ENCODE measurements at places on chromosomes 5 and 9.

- DNase-seq: no peak
These were observed 8.4 kb downstream of the NIPAL4 start for GRCh38 chr5:157468293-157468965.

DNA sequence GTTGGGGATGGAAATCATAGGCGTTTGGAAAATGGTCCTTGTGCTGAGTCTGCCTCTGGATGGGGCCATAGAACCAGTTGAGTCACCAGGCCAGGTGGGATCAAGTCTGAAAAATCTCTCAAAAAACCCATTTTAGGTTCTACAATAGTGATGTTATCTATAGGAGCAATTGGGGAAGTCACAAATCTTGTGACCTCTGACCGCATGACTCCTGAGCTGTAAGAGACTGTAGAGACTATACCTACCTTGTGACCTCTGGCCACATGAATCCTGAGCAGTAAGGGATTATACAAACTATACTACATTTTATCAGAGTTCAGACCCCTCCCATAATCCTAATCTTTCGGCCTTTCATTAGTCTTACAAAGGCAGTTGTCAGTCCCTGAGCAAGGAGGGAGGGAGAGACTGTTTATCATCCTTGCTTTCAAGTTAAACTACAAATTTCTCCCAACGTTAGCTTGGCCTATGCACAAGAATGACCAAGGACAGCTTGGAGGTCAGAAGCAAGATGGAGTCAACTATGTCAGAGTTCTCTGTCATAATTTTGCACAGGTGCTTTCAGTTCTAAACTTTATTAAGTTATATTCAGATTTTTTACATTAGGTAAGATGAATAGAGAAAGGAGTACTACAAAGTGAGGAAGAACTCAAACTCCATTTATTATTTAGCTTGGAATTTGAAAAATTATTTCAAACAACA lies 11.5 kb upstream of the JMY start:
- no peak for DNase-seq

DNA sequence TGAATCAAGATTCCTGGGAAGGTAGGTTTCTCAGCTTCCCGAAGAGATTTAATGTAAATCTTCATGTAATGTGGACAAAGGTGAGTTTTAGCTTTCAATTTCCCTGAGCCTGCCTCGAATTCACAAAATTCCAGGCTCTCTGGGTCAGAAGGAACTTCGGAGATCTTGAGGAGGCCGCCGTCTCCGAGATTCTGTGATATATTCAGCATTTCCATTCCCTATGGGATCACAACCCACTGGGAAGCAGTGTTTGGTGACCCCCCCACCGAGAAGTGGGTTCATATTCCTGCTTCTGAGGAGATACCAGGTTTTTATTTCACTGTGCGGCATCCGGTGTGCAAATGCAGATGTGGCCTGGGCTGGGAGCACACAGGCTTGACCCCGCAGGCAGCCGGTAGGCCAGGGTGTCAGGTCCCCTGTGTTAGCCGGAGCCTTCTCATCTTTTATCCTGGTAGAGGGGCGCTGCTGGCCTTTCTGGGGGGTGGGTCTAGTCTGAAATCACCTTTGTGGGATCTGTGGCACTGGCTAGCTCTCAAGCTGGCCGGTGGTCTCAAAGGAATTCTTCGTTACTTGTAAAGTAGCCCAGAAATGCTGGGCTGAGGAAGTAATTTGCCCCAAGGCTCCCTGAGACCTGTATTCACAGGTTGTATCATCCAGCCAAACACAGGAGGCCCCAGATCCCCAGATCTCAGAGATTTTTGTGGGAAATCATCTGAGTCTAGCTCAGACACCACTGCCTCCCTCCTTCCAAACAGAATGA lies 1.4 kb downstream of the PLEKHG4B start:
- no peak for DNase-seq

GRCh38 chr9:116686135-116686534 lies 970 bp upstream of the TRIM32 start:
- no peak for DNase-seq

- no peak for DNase-seq
These were observed 62.0 kb upstream of the ASS1 start for GRCh38 chr9:130382636-130383349.

GRCh38 chr9:16031971-16032370 lies 479.1 kb downstream of the CCDC171 start:
- peak; percentile 42 for DNase-seq

DNA sequence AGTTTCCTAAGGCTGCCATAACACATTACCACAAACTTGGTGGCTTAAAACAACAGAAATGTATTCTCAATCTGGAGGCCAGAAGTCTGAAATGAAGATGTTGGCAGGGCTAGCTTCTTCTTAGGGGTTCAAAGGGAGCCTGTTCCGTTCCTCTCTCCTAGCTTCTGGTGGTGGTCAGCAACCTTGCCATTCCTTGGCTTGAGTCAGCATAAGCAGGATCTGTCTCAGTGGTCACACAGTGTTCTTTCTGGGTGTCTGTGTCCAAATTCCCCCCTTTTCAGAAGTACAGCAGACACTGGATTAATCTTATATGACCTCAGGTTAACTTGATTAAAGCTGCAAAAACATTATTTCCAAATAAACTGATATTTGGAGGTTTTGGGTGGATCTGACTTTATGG lies 2.1 kb upstream of the OSMR start:
- peak; percentile 54 for DNase-seq

GRCh38 chr5:105088102-105088501 lies 1525.5 kb upstream of the NUDT12 start:
- DNase-seq: no peak

DNA sequence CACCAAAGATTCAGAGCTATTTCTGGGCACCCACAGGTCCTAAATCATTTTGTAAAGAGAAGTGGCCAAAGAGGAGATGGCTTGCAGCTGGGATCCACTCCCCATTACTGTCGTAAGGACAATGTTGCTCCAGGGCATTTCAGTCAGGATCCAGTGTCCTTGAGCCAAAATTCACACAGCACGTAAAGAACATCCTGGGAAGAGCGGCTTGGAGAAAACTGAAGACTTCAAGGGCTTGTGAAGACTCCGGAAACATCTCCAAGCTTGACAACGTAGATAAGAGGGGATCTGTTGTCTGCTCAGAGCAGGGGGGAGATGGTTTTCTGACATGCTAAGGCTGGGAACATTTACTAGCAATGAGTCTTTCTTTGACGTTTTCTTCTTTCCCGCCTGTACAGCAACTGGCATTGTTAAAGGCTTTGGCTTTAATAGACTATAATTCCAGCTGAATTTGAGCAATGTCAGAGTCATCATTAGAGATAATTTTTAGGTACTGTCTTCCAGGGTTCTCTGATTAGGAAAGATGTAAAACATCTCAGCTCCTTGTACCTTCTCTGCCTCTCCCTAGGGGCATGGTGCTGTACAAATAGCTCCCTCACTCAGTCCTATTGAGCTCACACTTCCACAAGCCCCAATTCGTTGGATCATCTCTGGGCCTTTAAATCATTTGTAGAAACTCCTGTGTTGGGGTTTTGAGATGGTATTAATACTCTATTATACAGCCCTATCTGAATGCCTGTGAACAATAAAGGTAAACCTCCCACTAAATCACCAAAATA lies 39.7 kb downstream of the EGFLAM start:
- DNase-seq: no peak

DNA sequence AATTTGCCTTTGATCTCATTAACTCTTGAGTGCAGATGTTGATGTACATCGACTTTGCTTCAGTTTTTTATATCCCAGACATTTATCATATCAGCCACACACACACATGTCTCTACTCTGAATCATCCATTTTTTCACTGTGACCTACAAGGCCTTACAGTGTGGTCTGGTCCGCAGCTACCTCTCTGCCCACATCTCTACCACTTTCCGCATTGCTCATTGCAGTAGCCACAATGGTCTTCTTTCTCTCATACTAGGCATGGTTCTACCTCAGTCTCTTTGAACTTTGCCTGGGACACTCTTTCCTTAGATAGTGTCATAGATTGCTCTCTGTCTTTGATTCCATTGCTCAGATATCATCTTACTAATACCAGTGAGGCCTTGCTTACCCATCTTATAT lies 87.9 kb upstream of the FSD1L start:
- peak; percentile 77 for DNase-seq

DNA sequence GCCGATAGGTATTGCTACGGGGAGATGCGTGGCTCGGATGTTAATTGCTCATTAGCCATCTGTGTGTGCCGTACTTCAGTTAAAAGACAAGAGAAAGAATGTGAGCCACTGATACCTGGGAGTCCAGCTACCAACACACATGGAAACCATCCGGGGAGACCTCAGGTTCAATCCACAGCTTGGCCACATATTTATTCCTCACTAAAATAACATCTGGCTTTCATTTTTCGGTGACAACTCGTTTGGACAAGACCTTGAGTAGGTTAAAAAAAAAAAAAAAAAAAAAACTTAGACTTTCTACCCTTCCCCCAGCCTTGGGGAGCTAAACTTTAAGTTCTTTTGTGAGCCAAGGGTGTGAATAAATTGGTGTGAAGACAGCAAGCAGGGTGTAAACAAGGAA lies 84.1 kb downstream of the SLIT3 start:
- DNase-seq: no peak

GRCh38 chr9:124149992-124150391 lies 107.8 kb upstream of the NEK6 start:
- DNase-seq: no peak

DNA sequence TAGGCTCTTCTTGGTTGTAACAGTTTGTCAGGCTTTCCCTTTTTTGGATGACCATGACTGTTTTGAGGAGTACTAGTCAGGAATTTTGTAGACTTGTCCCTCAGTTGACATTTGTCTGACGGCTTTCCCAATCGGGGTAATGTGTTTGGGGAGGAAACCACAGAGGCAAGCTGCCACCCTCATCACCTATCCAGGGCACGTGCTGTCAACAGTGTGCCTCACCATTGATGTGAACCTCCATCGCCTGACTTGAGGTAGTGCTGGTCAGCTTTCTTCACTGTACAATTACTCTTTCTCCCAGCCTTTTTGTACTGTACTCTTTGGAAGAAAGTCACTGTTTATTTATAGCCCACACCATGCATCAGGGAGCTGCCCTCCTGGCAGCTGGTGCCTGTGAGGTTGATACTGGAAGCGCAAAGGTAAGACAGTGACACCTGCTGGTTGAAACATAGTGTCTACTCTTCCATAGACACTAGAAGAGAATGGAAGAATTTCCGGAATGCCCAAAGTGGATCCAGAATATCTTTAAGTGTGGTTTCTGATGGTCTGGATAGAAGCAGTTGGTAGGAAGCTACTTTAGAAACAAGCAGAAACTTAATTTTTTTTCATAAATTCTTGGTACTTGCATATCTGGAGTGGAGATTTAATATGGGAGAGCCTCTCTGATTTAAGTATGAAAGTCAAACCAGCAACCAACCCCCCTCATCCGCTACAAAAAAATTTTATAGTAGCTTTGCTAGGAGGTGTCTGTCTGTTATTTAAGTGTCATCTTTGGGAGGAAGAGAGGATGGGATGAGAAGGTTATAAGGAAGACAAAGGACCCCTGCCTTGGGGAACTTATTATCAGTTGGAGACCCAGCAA lies 69.3 kb downstream of the SNX30 start:
- DNase-seq: peak; percentile 66

DNA sequence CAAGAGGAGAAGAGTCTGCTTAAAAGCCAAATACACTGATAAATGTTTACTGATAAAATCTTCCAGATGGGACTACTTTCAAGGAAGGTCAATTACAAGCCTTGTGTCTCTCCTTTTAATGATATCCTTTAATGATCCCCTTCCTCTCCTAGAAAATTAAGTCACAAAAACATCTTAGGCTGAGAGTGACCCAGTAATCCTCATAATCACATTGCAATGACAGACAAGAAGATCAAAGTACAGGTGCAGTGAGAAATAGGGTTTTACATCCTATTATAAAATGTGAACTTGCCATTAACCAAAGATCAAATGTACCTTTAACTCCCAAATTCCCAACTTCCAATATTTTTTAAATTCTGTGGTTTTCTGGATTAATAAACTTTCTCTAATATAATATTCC lies 514.8 kb downstream of the RAB3C start:
- no peak for DNase-seq

- peak; percentile 76 for DNase-seq
These were observed 76.6 kb upstream of the DAB2 start for GRCh38 chr5:39501397-39501796.

DNA sequence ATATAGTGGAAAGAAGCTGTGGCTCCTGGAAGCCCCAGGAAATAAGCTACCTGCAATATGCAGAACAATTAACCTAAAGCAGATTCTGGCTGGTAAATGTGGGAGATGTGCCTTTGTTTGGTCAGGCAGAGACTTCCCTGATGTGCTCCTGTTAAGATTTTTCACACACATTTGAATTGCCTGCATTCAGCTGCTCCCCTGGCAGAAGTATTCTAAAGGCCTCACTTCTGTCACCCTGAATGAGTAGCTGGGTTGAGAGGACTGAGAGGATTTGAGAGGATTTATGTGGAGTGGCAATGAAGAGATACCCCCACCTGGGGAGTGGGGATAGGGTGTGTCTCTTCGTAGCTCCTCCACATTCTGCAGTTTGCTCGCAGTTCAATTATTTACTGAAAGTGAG lies 130.5 kb downstream of the ST8SIA4 start:
- no peak for DNase-seq

DNA sequence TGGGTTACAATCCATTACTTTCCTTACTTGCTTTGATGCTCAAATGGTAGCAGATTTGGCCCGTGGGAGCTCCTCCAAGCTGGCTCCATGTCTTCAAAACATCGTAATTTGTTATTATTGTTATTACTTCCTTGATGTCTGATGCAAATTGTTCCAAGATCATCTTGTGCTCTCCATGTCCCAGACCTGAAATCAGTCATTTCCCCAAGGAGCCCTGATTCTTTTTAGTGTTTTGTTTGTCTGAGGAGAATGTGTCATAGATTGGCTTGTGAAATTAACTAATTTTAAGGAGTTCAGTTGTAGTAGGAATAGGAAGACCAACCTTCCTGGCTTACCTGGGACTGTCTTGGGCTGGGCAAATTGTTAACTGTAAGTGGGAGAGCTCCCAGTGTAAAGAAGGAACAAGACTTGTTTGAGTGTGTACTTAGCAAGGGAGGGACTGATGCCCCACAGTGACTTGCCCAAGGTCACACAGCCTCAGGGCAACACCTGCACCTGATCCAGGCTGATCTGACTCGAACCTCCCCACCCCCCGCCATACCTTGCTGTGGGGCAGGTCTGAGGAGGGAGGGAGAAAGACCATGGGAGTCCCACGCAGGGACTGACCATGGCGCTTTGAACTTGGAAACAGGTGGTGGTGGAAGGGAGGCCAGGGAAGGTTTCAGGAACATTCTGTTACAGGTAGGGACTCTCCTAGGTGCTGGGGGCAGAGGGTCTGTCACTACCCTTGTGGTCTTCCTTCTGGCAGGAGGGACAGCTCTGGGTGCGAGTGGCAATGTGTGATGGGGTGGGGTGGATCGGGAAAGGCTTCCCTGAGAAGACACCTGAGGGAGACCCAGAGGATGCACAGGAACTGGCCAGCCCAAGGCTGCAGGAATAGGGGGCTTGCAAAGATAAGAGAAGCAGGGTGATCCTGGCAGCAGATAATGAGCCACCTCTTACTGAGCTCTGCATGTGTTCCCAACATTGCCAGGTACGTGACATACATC lies 2.7 kb upstream of the BICD2 start:
- no peak for DNase-seq

GRCh38 chr5:149931992-149932436 lies 12.6 kb downstream of the PDE6A start:
- DNase-seq: no peak

- DNase-seq: no peak
These were observed 3.3 kb upstream of the NEURL1B start for GRCh38 chr5:172637740-172638139.
